ENCODE measurements at places on chromosomes 5 and 9.

GRCh38 chr5:31335456-31335855 is 142.0 kb downstream of the CDH6 start:
- DNase-seq = no peak

DNA sequence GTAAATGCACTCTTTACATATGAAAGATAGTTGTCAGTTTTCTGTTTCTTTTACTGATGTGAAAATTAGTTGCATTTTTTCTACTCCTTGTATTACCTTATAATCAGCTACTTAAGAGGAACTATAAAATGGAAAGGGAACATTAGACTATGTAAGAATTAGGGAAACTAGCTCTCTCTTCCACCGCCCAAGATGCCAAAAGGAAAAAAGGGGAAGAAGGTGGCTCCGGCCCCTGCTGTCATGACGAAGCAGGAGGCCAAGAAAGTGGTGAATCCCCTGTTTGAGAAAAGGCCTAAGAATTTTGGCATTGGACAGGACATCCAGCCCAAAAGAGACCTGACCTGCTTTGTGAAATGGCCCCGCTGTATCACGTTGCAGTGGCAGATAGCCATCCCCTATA is 15.2 kb upstream of the HOMER1 start:
- DNase-seq = no peak

DNA sequence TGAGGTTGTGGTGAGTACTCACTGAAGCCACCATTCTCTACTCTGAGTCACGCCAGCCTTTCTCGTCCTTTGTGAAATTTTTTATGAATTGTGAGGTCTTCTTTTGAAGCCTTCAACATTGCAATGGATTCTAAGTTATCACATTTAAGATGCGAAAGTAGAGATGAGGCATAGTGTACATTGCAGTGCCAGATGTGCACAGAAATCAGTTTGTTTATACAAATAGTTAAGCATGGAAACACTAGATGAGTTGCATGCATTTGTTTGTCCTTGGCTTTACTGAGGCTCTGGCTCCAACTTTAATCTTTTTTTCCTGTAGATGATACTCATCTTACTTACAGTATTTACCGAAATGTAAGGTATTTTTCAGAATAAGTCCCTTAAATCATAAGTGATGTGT is 453.7 kb upstream of the RIOK2 start:
- no peak for DNase-seq

- no peak for DNase-seq
These were observed 298.6 kb downstream of the DIRAS2 start for GRCh38 chr9:90343991-90344390.

- DNase-seq = no peak
These were observed 6.7 kb downstream of the ADAMTSL1 start for GRCh38 chr9:18480662-18481093.

DNA sequence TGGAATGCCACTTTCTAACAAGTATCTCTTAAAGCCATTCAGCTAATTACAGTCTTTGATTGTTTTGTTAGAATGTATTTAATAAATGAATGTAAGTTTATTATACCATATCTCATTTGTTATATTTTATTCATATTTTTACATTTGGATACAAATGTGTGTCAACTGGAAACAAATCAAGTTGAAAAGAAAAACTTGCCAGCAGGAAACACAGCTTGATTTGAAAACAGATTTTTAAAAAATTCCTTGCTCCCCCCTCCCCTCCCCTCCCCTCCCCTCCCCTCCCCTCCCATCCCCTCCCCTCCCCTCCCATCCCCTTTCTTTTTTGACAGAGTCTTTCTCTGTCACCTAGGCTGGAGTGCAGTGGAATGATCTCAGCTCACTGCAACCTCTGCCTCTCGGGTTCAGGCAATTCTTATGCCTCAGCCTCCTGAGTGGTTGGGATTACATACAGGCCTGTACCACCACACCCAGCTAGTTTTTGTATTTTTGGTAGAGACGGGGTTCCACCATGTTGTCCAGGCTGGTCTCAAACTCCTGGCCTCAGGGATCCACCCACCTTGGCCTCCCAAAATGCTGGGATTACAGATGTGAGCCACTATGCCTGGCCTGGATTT is 227.6 kb downstream of the WDR70 start:
- no peak for DNase-seq

GRCh38 chr9:94120854-94121376 is 36.7 kb downstream of the PTPDC1 start:
- no peak for DNase-seq

DNA sequence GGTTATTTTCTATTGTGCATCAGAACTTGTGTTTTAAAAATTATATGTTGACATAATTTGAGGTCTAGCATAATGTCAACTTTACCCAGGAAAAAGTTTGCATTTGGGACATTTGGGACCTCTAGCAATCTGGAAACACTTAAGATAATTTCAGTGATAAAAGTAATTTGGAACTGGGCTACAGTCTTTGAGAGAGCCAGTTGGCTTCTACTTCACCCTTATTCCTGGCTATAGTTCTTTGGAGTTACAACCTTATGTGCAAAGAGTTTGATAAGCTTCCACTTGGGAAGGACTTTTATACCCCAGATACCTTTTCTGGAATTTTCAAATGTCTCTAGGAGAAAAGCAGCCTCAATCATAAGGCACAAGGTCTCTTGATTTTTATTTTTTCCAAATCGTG is 139.3 kb downstream of the ARRDC3 start:
- DNase-seq = no peak

DNA sequence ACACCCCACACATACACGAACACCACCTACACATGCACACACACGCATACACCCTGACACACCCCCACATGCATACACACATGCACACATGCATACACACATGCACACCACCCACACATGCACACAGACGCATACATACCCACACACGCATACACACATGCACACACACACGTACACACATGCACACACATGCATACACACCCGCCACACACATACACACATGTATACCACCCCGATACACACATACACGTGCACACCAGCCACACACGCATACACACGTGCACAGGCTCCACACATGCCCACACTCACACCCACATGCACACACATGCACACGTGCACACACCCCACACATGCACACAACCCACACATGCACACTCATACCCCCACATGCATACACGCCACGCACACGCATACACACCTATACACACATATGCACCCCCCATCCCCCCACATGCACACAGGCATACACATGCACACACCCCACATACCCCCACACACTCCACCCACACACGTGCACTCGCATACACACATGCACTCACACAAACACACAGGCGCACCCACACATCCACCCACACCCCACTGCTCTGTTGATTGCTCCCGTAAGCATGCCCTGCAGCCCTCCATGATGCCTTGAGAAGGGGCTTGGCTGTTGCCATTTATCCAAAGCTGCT is 119.3 kb downstream of the COL5A1 start:
- no peak for DNase-seq

DNA sequence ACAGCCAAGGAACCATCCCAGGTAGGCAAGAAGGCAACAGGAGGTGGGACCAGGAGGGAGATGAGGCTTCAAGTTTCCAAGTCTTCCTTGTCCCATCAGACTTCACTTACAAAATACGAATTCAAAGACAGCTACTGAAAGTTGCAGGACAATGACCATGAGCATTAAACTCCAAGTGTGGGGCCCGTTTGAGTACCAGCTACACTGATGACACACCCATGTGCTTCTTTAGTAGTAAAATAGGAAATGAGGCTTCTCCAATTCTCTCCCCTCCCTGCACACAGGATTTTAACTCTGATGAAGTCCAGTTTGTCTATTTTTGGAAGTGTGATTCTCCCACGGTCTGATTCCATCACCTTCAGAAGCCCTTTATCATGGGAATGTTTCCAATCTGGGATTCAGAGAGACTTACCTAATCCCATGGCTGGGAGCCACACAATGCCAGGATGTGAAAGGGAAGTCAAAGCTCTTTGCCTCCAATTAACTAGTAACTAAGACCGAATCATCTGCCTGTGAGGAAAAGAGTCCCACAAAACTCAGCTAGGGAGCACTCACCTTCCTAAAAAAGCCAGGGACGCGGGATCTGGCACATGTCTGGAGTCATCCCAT is 222.8 kb upstream of the MSX2 start:
- no peak for DNase-seq

- no peak for DNase-seq
These were observed 9.4 kb downstream of the GLIPR2 start for GRCh38 chr9:36145970-36146369.

DNA sequence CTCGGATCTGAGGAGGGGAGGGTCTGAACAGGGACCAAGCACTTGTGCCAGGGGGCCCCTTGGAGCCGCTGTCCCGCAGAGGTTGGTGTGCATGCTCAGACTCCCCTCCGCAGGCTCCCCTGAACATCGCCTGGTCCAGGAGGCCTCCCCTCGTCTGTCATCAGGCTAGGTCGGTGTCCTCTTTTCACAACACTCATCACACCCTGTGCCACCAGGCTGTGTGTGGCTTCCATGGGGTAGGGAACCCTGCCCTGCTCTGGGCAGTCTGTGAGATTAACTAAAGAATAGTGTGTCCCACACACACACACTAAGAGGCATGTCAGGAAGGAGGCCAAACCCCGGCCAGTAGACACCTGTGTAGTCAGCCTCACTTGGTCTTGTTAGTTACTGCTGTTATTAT is 119.3 kb downstream of the C5orf15 start:
- no peak for DNase-seq

GRCh38 chr5:168076561-168076991 is 214.9 kb upstream of the WWC1 start:
- DNase-seq = no peak

- DNase-seq = no peak
These were observed 8.9 kb downstream of the LARS1 start for GRCh38 chr5:146173597-146173996.

- no peak for DNase-seq
These were observed 154.3 kb downstream of the ROR2 start for GRCh38 chr9:91795598-91796241.

GRCh38 chr5:82734347-82734746 is 342.8 kb downstream of the TMEM167A start:
- DNase-seq = no peak

DNA sequence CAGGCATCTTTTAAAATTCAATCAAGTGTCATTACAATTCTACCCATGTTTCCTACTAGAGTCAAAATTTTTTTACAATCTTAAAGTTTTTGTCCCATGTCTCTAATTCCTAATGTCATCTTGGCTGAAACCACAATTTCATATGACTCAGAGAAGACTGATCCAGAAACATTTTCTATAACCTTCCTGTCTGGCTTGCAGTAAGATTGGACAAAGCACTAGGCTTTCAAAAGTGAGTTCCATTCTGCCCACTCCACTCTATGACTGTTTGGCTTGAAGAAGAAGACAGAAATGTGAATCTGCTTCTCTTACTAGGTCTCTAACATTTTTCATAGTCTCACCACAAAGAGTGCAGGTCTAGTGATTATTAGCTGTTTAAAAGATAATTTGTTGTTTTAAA is 88.8 kb downstream of the NR3C1 start:
- no peak for DNase-seq

- DNase-seq = no peak
These were observed 557.9 kb upstream of the GRAMD2B start for GRCh38 chr5:125865166-125865815.

- no peak for DNase-seq
These were observed at the start of gene ECSCR for GRCh38 chr5:139462586-139463276. TSS of gene ECSCR (minus strand) at chr5:139462743. CDS start at chr5:139462670, 73 bp downstream.

- no peak for DNase-seq
These were observed 39.9 kb downstream of the ERP44 start for GRCh38 chr9:100058699-100059579.

- no peak for DNase-seq
These were observed 11.4 kb upstream of the BASP1 start for GRCh38 chr5:17206021-17206420.

GRCh38 chr5:74394916-74395880 is 245.3 kb downstream of the ENC1 start:
- DNase-seq = no peak

DNA sequence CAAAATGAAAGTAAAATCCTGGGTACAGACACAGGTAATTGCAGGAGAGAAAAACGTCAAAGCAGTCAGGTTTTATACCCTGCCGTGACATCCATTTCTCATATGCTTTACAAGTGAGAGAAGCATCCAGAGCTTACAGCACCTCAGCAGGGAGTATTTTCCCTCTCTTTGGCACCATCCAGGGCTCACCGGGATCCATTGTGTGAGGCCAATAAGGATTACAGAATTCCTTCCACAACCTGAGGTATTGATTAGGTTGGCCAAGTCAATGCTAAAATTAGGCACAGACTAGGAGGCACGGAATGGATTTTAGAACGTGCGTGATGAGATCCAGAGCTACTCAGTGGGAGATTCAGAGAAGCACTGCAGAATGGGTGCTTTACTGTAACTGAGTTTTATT is 296.6 kb downstream of the FBXL7 start:
- no peak for DNase-seq

- DNase-seq = no peak
These were observed 28.4 kb downstream of the EHMT1 start for GRCh38 chr9:137647096-137647714.
